Hematopoietic multipotent progenitor cell treated with erythropoietin and hydrocortisone succinate and interleukin-3 and kit ligand, for 17 days (in vitro differentiated cells): ENCODE measurements at places on chromosomes 7 and 10.

- no peak for DNase-seq
These were observed 98.6 kb upstream of the FGFR2 start for GRCh38 chr10:121696854-121697253.

- DNase-seq = no peak
These were observed 669.5 kb downstream of the CCSER2 start for GRCh38 chr10:84997870-84998269.

- no peak for DNase-seq
These were observed 203.7 kb downstream of the CYP26A1 start for GRCh38 chr10:93277360-93277759.

GRCh38 chr10:132482090-132482800 lies 55.3 kb upstream of the INPP5A start:
- DNase-seq = no peak

GRCh38 chr10:27637601-27638000 lies 108.0 kb downstream of the MKX start:
- no peak for DNase-seq

DNA sequence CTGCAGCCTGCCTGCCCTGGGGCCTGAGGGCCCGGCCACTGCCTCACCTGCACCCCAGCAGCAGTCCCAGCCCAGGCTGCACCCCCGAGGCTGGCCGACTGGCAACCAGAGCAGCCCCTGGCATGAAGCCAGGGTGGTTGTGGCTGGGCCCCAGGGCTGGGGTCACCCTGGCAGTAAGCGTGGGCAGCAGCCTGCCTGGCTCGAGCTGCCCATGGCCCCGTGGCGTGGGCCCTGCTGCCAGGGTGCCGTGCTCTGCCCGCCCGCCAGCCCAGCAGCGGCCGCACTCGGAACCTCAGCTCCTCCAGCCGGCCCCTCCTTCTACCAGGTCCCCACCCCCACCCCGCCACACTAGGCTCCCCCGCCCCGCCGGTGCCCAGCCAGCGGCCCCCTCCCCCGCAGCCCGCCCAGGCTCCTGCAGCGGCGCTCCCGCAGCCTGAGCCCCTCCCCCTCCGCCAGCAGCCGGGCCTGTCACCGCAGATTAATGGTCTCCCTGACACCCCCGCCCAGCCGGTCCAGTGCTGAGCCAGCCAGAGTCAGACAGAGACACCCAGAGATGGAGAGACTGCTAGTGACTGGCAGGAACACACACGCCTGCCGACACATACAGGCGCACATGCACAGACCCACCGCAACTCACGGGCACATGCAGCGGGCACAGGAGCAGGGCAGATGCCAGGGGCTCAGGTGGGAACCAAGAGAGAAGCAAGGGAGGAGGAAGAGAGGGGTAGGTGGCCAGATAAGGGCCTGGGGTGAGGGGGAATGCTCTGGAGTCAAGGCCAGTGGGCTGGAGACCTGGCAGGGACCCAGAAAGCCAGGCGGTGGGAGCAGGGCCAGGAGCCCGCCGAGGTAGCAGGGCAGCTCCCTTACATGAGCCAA lies 22.4 kb downstream of the KCNH2 start:
- peak; percentile 82 for DNase-seq

DNA sequence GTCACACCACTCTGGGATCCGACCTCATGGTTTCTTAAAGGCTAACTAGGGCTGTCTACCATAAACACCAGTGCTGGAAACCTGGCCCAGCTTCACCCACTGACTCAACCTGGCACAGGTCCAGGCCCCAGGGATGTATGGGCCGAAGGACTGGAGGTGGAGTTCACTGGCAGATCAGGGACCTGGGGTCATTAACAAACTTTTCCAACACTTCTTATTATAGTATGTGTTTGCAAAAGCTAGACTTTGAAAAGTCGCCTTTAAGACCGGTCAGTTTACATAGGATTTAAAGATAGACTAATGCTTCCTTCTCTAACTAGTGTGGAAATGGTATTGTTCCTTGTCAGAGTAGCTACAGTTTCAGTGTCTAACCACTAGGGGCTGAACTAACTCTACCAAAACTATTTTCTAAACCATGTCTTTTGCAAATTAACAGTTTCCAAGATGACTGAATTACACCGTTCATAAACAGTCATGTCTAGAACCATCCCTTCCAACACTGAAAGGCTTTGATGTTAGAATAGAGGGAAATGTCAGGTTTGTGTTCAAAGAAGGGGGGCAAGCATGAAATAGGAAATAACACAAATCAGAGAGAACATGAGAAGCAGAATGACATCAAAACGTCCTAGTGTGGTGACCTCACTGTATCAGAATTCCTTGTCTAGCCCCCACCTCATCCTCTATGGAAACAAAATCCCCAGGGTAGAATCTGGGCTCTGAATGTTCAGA lies 29.7 kb downstream of the STN1 start:
- peak; percentile 60 for DNase-seq

- DNase-seq = no peak
These were observed 33.2 kb downstream of the TMEM229A start for GRCh38 chr7:123999703-124000102.

DNA sequence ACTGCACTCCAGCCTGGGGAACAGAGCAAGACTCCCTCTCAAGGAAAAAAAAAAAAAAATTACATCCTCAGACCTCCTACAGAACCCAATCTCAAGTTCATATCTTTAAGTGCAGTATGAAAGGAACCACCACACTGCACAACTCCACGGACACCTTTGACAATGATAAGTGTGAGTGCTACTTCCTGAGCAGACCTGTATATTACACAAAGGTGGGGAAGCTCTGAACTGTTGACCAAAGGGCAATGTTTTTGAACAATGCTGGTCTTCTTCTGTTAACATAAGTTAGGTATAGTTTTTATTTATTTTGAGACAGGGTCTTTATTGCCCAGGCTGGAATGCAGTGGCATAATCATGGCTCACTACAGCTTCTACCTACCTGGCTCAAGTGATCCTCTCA lies 54.1 kb upstream of the RNF148 start:
- no peak for DNase-seq
